ENCODE measurements at places on chromosomes 11 and 22. TPM values are rescaled to one million over a fixed set of nuclear protein-coding genes. Genes with fewer than 3 reads are reported as not detected.

The GVQW3 gene
- 11.9 TPM for polyA plus RNA-seq

The GAL3ST3 gene
- 19.0 TPM for polyA plus RNA-seq

The ISX gene
- not detected for polyA plus RNA-seq

The PAMR1 gene
- 16.7 TPM for polyA plus RNA-seq

The YPEL1 gene
- 18.1 TPM for polyA plus RNA-seq

The BTG4 gene
- not detected for polyA plus RNA-seq

The NTM gene
- 181 TPM for polyA plus RNA-seq

The OTOG gene
- 0.23 TPM for polyA plus RNA-seq

The C11orf42 gene
- 1.2 TPM for polyA plus RNA-seq
